ENCODE measurements at places on chromosomes 4 and X.

- H3K4me1 ChIP-seq = peaks cover 4% of the 10 kb centered on the region
- no peak overlapping the region for H3K4me3 ChIP-seq
- peaks cover 11% of the 10 kb centered on the region for H3K27me3 ChIP-seq
- no peak overlapping the region for H3K27ac ChIP-seq
Observed at GRCh38 chr4:38759113-38759789, 23.5 kb downstream of the TLR10 start.

- peak overlapping the region; percentile 95 for H3K4me3 ChIP-seq
- peaks cover 28% of the 10 kb centered on the region for H3K36me3 ChIP-seq
- H3K4me1 ChIP-seq = peaks cover 35% of the 10 kb centered on the region
- H3K27ac ChIP-seq = peak overlapping the region; percentile 95
Observed at GRCh38 chr4:80185787-80186548, 11.3 kb upstream of the PRDM8 start.

DNA sequence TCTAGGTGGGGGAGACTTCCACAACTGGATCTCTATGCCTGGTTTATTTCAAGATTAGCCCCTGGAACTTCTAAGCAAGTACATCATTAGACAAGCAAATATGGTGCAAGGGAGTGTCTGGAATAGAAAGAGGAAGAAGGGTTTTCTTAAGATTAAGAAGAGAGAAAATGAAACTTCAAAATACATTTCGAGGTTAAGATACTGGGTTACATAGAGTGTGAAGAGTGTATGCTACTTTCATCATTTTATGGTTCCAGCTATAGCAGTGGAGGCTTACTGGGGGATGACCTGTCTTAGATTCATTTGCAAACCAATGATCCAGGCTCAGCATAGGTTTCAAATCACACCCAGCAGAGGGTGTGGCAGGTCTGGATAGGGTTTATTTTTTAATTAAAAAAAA is 144.4 kb upstream of the GATB start:
- DNase-seq = no peak
- H3K27me3 ChIP-seq = peaks cover 21% of the 10 kb centered on the region
- no peak overlapping the region for H3K27ac ChIP-seq

GRCh38 chr4:68404153-68404552 is 43.1 kb upstream of the TMPRSS11E start:
- H3K36me3 ChIP-seq = no peaks in the 10 kb centered on the region
- H3K4me3 ChIP-seq = no peak overlapping the region
- H3K4me1 ChIP-seq = no peaks in the 10 kb centered on the region
- peaks cover 18% of the 10 kb centered on the region for H3K27me3 ChIP-seq
- no peak overlapping the region for H3K27ac ChIP-seq

- no peaks in the 10 kb centered on the region for H3K27me3 ChIP-seq
- no peak for DNase-seq
- H3K4me3 ChIP-seq = peak overlapping the region; percentile 87
- peak overlapping the region; percentile 93 for H3K27ac ChIP-seq
- H3K36me3 ChIP-seq = peaks cover 18% of the 10 kb centered on the region
- H3K4me1 ChIP-seq = peaks cover 56% of the 10 kb centered on the region
Observed at GRCh38 chr4:48777739-48778138, 2.3 kb downstream of the FRYL start.

DNA sequence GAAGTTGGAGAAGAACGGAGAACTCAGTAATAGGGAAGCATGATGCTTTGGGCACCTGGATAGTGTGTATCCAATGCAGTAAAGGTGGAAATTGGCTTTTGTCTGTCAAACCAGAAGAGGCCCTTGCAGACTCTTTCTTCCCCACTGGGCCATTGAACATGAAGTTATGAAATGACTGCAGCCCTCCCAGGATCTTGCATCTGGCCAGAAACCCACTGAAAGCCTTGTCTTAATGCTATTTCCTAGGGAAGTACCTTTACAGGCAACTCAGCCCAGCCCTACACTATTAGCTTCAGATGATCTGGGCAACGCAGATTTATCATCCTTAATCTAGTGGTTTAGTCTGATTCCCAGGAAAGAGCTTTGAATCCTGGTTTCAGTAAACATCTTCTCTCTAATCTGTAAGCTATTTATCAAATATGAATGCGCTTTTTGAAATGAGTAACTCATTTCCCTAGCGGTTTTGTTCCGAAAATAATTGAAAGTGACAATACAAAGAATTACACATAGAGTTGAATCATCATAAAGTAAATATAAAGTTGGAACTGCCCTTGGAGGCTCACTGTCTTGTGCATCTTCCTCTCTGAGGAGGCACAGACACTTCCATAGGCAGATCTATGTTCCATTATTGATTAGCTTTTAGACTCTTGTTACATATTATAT is 464.1 kb downstream of the IDS start:
- no peaks in the 10 kb centered on the region for H3K27me3 ChIP-seq
- no peak overlapping the region for H3K4me3 ChIP-seq
- H3K36me3 ChIP-seq = no peaks in the 10 kb centered on the region
- no peak for DNase-seq

DNA sequence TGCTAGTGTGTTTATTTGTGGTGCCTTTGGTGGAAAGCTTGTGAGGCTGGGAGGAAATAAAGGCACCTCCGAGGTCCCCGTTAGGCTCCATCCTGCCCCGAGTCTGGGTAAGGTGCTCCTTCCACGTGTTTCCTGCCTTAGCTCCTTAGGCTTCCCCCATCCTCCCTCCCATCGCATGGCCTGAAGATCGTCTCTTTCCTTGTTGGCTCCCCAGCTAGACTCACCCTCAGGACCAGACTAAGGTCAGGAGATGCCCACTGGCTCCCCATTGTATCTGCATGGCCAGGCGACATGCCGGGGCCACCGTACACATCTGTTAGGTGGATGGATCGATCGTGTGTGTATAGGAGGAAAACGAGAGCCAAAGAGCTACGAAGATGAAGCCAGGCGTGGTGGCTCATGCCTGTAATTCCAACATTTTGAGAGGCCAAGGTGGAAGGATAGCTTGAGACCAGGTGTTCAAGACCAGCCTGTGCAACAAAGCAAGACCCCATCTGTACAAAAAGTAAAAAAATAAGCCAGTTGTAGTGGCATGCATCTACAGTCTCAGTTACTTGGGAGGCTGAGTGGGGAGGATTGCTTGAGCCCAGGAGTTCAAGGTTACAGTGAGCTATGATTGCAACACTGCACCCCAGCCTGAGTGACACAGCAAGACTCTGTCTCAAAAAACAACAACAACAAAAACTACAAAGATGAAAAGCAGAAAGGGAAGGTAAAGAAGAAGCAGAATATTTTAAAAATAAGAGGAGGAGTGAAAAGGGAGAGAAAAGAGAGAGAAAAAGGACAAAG is 53.7 kb downstream of the SEPSECS start:
- H3K27me3 ChIP-seq = peaks cover 11% of the 10 kb centered on the region
- no peak for DNase-seq
- no peak overlapping the region for H3K4me3 ChIP-seq

DNA sequence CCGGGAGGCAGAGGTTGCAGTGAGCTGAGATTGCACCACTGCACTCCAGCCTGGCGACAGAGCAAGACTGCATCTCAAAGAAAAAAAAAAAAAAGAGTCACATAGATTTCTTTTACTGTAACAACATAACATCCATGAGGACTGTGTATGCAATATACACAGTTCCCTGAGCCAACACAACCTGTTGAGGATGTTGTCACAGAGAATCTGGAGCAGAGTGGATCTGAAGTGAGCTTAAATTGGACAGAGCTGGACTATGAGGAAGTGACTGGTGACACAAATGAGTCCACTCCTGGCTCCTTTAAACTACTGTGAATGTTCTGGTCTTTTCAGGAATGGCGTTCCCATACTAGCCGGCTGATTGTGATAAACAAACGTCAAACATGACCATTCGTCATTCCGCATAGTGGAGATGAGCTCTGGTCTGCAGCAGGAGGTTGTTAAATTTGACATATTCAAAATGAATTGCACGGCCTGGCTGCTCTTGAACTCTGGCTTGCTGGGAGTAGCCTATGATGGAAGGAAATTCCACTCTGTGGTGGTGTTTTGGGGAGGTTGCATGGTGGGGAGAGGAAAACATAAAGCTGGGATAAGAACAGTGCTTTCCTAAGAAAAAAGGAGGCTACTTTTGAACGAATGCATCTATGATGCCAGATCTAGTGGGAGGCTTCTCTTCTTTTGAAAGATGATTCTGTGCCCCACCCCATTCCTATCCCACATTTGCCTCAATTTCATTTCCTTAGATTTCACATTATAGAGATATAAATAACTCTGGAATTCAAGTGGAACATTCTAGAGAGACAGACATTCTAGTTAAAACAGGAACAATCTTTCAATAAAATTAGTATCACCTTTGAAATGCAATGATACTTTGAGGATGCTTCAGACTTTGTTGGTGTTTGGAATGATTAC is 149.5 kb downstream of the SHROOM3 start:
- H3K27ac ChIP-seq = no peak overlapping the region
- peaks cover 81% of the 10 kb centered on the region for H3K27me3 ChIP-seq
- no peak for DNase-seq
- H3K36me3 ChIP-seq = no peaks in the 10 kb centered on the region
- no peak overlapping the region for H3K4me3 ChIP-seq
- H3K4me1 ChIP-seq = peaks cover 6% of the 10 kb centered on the region

- H3K4me3 ChIP-seq = peak overlapping the region; percentile 77
- no peak for DNase-seq
- peak overlapping the region; percentile 82 for H3K27ac ChIP-seq
- H3K27me3 ChIP-seq = no peaks in the 10 kb centered on the region
Observed at GRCh38 chr4:36224972-36225903, 19.1 kb downstream of the ARAP2 start.
